Colonic mucosa (tissue), 4 donors: ENCODE measurements at places on chromosomes 4 and X. TPM values are rescaled to one million over a fixed set of nuclear protein-coding genes. Genes with fewer than 3 reads are reported as not detected.

Gene MAGEC3
- total RNA-seq: not detected

DNA sequence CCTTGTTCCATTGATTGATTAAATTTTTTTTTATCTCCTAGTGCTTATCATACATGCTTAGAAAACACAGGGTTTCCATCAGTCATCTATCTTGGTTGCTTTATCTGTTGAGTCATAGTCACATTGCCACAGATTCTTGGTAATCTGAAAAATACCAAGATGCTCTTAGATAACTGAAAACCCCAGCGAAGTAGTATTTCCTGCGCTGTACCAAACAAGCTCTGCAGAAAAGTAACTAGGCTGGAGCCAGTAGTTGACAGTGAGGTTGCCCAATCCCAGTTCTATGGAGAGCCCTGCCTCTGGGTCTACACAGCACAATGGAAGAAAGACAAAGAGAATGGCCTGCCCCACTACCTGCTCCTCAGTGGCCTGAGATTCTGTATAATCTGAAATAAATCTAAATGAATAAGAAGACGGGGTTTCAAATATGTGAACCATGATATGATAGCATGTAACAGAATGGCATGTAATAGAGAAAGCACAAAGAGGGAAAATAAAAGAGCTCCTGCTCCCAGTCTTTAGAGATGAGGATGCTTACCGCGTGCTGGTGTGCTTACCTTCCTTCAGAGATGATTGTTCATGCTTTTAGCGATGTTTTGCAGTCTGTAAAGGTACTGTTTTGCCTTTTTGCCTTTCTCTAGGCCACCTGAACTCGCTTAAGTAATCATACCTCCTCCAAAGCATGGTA lies 55.3 kb upstream of the RAPGEF2 start:
- no peak for DNase-seq

GRCh38 chr4:27720010-27720766 lies 859.5 kb downstream of the STIM2 start:
- DNase-seq: no peak

Gene KCNE5
- total RNA-seq: not detected

DNA sequence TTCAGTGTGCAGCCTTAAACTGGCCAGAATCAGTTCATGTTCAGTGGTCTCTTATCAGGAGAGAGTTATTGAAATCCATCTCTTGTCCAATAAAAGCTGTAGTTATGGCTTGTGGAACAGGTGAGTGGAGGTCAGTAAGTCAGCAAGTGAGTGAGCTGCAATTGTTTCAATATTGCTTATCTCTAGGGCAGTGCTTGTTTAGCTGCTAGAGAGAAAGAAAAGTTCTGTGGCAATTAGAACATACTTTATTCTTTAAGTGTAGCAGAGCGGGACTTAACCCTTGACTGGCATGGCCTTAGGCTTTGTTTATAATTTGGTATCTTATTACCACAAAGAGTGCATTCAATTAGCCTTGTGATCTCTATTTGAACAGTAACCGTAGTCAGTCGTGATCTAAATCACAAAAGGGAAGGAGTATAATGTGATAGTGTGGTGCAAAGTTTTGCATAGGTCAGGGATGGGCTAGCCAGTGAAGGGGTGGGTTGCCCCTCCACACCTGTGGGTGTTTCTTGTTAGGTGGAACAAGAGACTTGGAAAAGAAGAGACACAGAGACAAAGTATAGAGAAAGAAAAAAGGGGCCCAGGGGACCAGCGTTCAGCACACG lies 6.9 kb upstream of the ETDC start:
- no peak for DNase-seq

- DNase-seq: no peak
Measured at GRCh38 chr4:182647646-182648300, 269.4 kb downstream of the DCTD start.

Gene ENPP6
- total RNA-seq: 0.27 TPM
